Iris pigment epithelial cell (primary cell): ENCODE measurements at places on chromosomes 11 and 22.

GRCh38 chr11:17578958-17579357, 31.9 kb downstream of the OTOG start:
- no peak for DNase-seq

- no peak for DNase-seq
These were observed 2.9 kb downstream of the LIF start for GRCh38 chr22:30243661-30244060.

- DNase-seq, result no peak
These were observed 8.9 kb downstream of the DUSP8 start for GRCh38 chr11:1563149-1563638.

DNA sequence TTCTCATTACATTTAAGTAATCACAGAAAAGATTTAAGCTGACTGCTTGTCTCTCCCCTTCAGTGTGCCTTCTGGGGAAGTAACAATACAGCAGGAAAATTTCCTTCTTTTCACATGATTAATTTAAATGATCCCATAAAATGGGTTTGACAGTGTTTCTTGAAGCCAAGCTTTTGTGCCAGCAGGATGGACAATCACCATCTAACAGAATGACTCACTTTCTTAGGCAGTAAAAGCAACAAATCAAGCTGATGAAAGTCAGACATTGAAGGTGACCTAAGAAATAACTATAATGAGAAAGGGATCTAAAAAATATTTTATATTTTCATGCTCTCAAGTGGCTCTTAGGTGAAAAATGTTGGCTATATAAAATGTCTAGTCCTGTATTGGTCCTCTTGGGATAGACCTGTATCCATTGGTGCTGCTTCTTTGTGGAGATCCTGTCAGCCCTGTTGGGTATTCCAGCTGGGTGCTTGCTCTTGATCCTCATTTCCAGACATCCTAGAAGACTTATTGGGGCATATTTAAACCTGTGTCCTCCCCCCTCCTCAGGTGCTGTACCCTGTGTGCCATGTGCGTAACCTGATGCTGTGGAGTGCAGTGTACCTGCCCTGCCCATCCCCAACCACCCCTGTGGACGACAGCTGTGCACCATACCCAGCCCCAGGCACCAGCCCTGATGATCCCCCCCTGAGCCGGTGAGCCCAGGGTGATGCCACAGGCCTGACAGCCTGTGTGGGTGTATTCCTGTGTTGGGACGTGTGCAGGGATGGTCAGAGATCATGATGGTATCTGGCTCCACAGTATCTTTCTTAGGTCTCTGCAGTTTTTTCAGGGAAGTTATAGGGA, 62.7 kb upstream of the HORMAD2 start:
- peak; percentile 37 for DNase-seq

DNA sequence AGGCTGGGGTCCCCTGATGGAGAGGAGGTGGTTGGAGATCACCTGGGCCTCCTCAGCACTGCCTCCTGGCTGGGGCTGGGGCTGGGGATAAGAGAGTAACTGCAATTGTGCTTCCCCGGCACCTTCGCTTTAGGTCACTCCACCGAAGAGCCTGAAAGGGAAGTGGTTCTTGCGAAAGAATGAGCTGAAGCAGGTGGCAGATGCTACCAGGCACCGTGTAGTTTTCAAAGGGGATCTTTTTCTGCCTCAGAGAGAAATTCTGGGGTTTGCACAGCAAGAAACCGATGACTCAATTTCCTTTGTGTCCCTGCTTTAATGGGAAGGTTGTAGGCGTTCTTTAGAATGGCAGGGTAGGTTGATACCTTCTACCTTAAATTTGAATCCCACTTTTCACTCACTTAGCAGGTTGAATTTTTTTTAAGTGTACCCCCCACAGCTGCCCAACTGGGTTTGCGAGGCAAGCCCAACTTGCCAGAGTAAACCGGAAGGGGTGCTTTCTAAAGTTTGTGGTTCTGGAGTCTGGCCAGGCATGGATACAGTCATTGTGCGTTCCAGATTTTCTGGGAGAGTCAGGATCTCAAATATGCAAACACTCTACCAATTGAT, 5.3 kb downstream of the CD44 start:
- peak; percentile 77 for DNase-seq

GRCh38 chr22:43225609-43226008, 38.7 kb upstream of the TTLL12 start:
- peak; percentile 7 for DNase-seq

DNA sequence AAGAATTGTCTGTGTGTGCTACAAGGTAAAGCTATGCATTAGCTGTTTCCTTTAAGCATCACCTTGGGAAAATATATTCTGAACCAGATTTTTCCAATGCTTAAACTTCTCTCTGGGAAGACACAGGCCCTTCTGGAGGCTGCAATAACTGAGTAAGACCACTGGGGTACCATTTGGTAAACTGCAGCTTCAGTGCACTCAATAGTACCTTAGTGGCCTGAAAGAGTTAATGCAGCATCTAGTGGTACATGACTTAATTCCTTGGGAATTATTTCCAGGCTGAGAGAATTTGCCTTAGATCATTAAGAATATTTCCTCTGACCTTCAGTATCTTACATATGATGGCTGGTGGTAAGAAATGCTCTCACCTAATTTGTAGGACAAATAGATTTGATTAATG, 727.4 kb downstream of the DLG2 start:
- peak; percentile 29 for DNase-seq

- DNase-seq, result peak; percentile 74
These were observed 79.0 kb downstream of the LARGE2 start for GRCh38 chr11:46001448-46001914.

- DNase-seq, result no peak
These were observed 9.5 kb downstream of the PPARA start for GRCh38 chr22:46159777-46160176.

- no peak for DNase-seq
These were observed 4.4 kb downstream of the CST6 start for GRCh38 chr11:66015936-66016792.

DNA sequence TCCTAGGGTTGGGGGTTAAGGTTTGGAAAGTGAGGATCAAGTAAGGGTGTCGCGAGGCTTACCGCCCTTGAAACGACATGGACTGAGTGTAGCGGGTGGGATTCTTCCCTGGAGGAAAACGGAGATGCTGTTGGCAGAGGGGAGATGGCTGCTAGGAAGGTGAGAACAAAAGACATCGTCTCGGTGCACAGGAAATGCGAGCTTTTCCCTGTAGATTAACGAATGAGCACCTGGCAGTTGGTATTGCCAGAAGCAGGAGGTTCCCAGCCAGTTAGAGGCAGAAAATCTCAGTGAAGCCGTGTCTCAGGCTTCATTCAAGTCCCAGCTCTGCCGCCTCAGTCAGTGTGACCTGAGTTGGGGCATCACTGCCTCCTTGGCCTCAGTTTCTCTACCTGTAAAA, 1.4 kb upstream of the LHFPL7 start:
- no peak for DNase-seq

DNA sequence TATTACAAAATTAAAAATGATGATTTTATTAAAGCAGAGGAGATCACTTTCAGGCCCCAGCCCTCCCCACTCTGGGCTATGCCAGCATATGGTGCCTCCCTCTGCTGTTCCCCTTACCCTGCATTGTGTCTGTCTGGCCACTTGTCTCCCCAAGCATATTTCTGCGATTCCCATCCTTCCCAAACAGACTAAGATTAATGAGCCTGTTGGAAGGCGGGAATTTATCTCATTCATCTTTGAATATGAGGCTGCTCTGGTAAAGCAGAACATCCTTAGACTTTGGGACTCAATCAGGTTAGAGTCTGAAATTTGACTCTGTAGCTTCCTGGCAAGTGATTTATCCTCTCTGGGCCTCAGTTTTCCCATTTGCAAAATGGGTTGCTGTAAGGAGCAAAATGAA, 25.7 kb downstream of the AMPD3 start:
- DNase-seq, result no peak

DNA sequence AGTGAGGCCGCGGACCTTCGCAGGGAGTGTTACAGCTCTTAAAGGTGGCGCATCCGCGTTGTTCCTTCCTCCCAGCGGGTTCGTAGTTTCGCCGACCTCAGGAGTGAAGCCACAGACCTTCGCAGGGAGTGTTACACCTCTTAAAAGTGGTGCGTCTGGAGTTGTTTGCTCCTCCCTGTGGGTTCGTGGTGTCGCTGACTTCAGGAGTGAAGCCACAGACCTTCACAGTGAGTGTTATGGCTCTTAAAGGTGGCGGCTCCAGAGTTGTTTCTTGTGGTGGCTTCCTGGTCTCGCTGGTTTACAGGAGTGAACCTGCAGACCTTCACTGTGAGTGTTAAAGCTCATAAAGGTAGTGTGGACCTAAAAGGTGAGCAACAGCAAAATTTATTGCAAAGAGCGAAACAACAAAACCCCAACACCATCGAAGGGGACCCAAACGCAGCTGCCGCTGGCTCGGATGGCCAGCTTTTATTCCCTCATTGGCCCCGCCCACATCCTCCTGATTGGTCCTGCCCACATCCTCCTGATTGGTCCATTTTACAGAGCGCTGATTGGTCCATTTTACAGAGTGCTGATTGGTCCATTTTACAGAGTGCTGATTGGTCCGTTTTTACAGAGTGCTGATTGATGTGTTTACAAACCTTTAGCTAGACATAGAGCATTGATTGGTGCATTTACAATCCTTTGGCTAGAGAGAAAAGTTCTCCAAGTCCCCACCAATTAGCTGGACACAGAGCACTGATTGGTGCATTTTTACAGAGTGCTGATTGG, 1.2 kb upstream of the TMEM45B start:
- DNase-seq, result no peak

- DNase-seq, result no peak
These were observed 3.8 kb downstream of the MOB2 start for GRCh38 chr11:1482581-1483444.

DNA sequence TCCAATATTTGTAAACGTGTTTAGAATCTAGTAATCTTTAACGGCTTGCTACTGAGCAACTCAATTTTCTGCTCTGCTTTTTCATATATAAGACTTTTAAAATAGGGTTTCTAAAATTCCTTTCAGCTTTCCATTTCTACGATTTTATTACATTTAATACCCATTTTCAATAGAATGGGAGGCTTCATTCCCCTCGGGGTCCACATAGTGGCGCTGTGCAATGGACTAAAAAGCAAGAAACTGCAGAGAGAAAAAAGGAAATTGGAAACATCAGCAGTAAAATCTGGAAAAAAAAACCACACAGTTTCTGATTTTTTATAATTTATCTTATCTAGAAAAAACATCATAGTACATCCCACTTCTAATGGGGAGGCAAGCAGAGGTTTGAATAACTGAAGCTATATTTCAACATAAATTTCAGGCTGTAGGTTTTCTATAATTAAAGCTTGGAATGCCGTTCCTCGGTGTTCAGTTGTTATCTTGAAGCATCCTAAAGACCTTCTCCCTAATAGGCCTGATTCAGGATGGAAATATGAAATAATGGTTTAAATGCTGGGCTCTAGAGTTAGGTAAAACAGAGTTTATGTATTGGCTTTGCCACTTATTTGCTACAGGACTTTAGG, 18.7 kb upstream of the JHY start:
- peak; percentile 51 for DNase-seq

DNA sequence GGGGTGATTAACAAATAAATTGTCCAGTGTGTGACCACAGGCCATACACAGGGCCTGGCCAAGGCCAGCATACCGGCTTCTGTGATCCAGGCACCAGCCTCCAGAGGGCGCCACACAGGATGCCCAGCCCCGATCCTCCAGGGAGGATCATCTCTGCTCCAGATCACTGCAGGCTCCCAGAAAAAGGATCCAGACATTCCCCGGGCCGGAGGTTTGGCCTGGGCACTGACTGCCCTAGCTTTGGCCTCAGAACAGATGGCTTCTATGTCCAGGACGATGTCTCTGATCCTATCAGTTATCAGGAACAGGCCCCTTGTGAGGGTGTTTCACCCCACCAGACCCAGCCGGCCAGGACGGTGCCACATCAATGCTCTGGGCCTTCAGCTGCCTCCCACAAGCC, 74.5 kb upstream of the LMO1 start:
- DNase-seq, result peak; percentile 35

DNA sequence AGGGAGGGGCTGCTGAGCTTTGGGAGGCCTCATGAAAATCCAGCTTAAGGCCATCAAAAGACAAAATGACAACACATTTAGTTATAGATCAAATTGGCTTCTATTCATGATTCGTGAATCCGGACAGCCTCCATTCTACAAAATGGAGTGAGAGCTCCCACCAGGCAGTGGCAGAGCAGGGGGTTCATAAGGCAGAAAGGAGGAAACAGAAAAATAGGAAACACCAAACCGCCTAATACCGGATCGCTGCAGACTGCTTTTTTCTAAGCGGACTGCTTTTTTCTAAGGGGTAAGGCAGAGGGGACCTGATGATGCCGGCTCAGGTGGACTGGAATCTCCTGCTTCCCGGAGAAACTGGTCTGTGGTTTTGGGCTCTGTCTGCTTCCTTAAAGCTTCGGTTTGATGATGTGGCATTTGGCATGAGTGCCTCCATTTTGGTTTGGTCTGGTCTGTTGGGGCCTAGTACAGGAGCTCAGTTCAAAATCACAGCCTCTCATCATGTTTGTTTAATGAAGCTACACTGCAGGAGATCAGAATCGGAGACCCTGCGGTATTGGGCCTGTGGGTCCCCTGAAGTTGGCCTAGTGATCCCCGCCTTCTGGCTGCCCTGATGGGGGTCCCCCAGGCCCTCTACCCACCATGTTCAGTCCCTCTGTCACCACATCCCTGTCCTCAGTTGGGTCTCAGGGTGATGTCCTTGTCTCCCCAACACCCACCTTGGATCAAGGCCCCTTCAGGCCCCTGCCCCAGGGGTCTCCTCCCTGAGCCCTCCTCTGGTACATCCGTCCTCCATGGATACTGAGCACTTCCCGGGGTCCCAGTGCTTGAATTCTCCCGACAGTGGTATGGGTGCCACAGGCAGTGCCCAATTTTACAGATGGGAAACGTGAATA, 1.2 kb downstream of the ALDH3B1 start:
- no peak for DNase-seq

DNA sequence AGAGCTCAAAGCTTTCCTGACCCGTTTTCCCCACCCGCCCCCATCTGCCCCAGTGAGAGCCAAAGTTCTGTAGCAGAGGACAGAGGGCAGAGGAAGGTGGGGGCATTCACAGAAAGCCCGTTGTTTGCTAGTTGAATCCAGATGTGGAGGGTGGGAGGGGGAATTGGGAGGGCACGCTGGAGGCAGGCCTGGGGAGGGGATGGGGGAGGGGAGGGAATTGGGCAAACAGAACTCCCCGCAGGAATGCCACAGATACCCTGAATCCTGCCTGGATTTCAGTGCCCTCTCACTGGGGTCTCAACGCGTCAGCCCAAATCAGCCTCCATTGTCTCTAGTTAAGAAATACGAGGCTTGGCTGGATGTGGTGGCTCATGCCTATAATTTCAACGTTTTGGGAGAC, 12.9 kb upstream of the OAF start:
- no peak for DNase-seq

DNA sequence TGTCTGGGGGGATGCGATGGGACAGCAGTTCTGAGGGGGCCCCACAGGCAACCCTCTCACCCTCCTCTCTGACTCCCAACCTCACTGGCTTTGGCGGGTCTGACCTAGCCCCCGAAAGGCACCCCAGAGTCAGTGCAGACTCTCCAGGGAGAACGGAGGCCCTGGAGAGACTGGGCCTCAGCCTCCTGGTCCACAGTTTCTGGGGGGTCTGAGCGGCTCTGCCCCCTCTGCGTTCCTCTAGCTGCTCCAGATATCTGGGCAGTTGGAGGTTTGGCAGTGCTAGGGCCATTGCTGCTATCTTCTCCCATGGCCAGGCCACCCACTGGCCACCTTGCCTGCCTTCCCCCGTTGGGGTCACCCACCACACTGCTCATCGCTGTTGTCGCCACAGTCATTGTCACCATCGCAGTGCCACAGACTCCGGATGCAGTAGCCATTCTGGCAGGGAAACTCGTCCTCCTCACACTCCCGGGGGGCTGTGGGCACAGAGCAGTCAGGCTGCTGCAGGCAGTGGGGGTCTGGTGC, 18.8 kb downstream of the LRP4 start:
- no peak for DNase-seq
